Germinal center (tissue), 1 donor: ENCODE measurements at places on chromosomes 3 and 15.

GRCh38 chr15:94503293-94503692, 271.9 kb downstream of the MCTP2 start:
- DNase-seq: no peak

GRCh38 chr3:152021951-152022461, 148.6 kb downstream of the SUCNR1 start:
- no peak for DNase-seq

DNA sequence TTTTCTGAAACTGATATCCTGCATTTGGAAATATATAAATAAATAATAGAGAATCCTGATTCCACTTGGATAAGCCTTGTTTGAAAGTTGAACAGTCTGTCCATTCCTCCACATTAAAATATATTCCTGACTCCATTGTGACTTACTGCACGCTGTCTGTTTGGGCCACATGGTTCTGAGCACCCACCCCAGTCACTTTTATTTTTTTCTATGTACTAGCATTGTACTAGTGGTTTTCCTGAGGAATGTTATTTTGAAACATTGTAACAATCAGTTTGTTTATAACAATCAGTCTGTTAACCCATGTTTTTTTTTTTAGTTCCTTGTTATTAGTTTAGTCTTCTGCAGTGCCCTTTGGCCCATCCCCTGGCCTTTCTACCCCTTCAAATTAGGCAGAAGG, 87.4 kb upstream of the CCNL1 start:
- no peak for DNase-seq

GRCh38 chr15:63405159-63405558, 23.5 kb upstream of the CA12 start:
- DNase-seq: no peak

DNA sequence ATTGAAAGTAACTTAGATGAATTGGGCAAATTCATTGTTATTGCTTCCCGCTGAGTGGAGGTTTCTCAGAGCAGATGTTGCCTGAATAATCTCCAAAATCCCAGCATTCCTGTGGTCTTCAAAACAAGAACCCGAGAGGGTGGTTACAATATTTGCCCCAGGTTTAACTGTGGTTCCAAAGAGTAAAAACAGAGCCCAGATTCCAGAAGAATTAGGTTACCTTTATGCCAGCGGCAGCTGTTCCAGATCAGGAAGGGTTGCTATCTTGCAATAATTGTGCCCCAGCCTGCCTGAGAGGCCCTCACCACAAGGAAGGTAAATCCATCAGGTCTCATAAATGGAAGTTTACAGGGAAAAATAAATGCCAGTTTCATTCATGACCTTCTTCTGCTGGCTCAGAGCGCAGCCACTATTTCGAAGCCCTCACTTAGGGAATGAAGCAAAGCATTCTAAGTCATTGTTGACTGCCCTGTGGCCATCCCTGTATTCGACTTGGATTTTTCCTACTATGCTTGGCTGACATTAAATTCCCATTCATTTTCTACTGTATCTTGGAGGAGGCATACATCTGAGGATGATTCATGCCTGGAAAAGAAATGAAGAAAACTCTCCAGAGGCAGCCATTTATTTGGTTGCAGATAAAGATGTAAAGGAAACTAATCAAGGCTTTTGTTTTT, 54.6 kb downstream of the SSUH2 start:
- DNase-seq: no peak

DNA sequence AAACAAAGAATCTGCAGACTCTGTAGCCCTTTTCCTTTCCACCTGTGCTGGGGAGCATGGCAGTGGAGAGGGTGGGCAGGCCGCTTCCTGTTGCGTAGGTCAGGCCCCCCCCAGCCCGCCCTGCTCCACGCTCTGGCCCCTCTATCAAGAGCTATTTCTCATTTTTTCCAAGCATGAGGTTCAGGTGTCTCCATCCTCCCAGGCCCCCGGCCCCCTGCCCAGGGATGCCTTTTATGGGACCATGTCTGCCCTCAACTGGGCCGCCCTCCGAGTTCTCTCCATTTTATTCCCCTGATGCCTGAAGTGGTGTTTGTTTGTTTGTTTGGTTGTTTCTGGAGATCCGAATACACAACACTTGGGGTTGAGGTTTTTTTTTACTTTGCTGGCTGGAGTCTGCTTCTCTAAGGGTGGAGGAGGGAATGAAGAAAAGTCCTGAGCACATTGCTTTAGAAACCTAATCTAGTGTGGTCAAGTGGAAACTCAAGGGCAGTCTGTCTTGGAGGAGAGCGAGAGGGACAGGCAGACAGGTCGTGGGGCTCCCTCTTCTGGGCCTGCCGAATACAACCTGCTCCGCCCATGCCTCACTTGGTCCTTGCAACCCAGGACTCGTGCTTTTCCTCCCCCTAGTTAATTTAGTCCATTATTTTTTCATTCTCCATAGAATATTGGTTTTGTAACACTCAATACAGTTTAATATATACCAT, 176.5 kb upstream of the LYSMD4 start:
- DNase-seq: no peak

DNA sequence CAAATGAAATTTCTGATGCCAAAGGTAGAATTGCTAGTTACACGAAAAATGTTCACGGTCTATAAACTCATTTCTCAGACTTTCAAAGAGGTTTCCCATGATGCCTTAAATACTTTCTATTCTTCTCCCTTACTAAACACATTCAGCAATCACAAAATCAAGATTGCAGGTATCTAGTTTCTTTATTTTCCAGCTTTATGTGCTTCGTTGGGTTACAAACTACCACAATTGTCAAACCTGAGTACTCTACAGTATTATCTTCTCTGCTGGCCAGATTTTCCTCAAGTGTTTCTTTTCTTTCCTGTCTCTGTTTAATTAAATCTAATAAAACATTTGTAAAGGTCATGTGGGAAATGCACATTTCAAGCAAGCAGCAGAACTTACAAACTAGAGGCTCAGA, 201.8 kb upstream of the ZNF385D start:
- DNase-seq: no peak

- DNase-seq: no peak
These were observed 30.1 kb downstream of the CFAP161 start for GRCh38 chr15:81163961-81164800.

DNA sequence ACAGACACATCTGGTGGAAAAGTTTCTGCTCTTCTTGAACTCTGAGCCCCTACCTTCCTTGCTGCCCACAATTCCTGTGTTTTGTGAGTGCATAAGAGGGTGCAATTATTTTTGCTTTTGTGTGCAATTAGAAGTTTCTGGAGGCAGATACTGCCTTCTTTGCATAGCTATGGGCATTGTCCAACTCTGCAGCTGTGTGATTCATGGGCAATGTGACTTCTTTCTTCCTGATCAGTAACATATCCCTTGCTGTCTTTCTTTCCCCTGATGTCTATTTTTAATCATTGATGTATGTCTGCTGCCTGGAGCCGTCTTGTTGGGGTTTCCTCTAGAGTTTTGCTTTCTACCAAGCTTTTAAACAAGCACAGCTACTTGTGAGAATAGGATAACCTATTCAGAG, 321.6 kb upstream of the CHRM5 start:
- no peak for DNase-seq

DNA sequence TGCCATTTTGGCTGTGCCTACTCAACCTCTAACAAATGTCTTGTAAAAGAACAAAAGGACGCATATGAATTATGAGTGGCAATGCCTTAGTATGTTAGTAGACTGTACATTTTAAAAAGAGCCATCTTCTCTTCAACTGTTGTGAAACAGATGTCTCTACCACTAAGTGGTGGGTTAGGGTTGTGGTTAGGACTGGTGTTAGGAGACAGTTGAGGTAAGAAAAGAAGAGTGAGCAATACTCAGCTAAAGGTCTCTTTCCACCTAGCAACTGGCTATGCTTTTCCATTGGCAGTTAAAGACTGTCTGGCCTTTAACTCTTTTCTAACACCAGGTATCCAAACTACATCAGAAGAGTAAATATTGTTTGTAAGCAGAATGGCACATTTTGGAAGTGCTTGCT, 221.7 kb upstream of the TBC1D5 start:
- no peak for DNase-seq

- no peak for DNase-seq
These were observed 73.5 kb downstream of the ATP1B3 start for GRCh38 chr3:141949972-141950371.

DNA sequence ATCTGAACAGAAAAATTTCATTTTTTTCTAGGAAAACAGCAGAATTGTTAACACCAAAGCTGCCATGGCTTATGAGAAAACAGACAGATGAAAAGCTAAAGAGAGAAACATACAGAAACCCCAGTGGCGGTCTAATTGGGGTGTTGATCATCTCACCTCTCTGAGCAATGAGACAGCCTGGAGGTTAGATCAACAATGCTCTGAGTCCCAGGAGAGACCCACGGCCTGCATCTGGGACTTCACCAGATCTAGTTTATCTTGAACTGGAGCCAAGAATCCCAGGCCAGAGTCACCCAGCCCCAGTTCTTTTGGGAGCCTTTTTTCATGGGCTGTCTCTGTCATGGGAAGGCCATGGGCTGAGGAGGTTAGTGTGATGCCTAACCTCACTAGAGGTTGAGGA, 3.5 kb upstream of the GALNT15 start:
- DNase-seq: no peak

DNA sequence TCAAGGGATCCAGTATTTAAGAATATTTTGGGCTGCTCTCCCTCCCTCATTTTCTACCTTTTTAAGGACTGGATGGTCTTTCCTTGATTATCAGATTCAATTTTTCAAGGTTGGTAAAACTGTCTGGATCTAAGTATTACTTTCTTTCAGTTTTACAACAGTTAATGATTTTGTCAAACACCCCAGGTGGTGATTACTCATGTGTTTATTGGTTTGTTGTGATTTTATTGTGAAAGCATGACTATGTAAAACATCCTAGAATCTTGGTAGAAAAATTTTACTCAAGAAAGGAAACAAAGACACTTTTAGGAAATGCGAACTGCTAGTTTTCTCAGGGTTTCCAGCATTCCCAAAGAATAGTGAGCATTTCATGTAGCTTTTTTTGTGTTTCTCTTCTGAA, 7.3 kb downstream of the GTF2E1 start:
- DNase-seq: no peak

- no peak for DNase-seq
These were observed 20.5 kb downstream of the NUP210 start for GRCh38 chr3:13399603-13400002.

DNA sequence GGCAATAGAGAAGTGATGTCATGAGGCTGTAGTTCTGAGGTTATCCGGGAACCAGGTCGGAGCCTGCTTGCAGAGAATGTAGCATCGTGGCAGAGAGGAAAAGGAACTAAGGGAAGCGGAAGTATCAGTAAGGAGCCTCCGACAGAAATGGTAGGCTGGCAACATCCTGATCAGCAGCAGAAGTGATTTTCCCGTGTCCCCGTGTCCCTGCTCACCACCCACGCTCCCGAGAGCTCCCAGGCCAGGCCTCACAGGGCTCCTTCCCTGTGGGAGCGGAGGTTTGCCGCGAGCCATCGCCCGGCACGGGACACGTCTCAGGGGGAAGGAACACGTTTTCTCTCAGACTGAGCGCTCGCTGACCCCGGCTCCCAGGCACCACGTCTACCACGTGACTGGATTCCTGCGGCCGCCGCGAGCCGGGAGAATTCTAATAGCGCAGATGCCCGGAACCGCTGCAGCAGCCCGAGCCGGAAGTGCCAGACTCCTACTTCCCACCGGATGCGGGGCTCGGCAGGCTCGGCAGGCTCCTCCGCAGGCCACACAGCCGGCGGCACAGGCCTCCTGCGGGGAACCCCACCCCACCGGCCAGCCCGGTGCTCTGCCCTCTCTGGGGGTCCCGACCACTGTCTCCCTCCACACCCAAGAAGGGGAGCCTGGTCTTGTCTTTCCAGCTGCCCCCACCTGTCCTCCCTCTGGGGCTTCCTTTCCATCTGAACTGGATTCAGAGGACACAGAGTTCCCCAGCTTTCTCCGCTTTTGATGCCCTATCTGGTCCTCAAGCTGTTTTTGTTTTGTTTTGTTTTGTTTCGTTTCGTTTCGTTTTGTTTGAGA, 99.3 kb downstream of the BDH1 start:
- peak; percentile 62 for DNase-seq

DNA sequence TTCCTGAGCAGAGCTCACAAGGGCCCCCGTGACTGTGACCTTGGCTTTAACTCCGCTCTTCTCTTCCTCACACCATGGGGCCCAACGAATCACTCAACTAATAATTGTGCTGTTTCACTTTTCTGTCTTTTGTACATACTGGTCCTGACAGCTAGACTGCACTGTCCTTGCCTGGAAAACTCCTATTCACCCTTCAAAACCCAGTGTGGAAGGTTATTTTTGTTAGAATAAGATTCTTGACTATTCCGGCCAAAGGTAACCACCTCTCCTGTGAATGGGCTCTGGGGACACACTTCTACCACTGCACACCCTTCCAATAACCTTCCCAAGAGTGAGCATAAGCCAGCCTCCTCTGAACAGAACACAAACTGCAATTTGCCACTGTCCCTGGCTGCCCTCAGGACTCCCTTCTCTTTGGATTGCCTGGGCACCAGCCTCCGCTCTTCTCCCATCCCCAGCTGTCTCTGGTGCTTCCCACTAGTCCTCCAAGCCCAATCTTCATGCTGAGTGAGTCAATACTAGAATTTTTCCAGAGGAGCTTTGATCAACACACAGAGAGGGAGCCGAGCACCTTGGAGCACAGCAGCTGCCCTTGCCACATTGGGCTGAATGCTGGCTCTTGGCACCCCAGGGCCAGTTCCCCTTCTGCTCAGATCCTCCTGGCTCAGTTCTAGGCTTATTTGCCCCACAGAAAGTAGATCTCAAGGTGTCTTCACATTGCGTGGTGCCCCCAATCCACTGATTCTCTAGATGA, 2.1 kb downstream of the SCN5A start:
- no peak for DNase-seq

- DNase-seq: no peak
These were observed 127.8 kb upstream of the P2RY1 start for GRCh38 chr3:152706991-152707713.

- DNase-seq: no peak
These were observed 6.6 kb downstream of the RPL39L start for GRCh38 chr3:187132666-187133065.

DNA sequence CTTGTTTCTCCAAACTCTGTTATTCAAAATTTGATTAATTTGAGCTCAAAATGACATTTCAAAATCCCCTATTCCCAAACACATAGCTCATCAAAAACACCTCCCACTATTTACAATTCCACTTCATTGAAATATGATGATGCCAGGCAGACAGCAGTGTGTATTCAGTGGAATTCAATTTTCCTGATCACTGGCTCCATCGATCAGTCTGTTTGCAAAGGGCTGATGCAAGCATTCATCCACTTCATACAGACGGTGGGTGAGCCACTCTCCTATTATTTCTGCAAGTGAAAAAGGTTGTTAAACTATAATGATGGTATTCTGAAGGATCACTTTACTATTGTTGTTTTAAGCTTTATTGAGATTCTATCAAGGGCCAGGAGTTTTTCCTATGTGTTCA, 90.7 kb downstream of the RTP4 start:
- DNase-seq: no peak

DNA sequence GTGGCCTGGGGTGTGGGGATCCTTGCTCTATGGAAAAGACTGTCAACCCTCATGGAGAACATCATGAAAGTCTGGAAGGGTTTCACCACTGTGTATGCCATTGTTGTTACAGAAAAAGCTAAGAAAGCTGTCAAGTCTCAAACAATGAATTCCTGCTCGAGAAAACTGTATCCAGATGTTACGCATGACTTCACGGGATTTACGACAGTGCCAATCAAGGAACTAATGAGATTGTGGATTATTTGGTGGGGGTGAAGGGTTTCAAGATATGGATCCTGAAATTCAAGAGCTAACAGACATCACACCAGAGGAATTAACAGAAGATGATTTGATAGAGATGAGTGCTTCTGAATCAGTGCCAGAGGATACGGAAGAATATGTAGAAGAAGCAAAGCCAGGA, 7.8 kb downstream of the PPP1R2 start:
- DNase-seq: no peak
